ENCODE measurements at places on chromosomes 6 and 20.
A peak's percentile ranks its signal among the peaks of the same experiment; 100 is the strongest.

GRCh38 chr6:100212131-100212530 lies 218.1 kb upstream of the MCHR2 start:
- no peak for DNase-seq

- no peak for DNase-seq
Measured at GRCh38 chr6:148599967-148600426, 146.8 kb upstream of the UST start.

DNA sequence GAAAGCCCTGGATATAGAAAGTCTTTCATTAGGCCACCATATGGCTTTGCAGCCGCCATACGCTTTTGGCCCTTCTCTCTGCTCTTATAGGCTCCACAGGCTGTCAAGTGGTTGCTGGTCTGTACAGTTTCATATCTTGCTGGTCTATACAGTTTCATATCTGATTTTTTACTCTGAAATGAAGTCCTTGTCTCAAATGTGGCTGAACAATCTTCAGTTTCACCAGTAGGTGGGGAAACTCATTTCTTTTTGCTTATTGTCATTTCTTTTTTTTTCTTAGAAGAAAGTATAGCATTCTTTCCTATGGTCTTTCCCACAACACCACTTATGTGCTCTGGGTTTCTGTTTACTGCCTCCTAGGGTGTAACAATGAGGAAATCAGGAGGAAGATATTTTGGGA lies 771.4 kb upstream of the MMS22L start:
- DNase-seq: no peak

DNA sequence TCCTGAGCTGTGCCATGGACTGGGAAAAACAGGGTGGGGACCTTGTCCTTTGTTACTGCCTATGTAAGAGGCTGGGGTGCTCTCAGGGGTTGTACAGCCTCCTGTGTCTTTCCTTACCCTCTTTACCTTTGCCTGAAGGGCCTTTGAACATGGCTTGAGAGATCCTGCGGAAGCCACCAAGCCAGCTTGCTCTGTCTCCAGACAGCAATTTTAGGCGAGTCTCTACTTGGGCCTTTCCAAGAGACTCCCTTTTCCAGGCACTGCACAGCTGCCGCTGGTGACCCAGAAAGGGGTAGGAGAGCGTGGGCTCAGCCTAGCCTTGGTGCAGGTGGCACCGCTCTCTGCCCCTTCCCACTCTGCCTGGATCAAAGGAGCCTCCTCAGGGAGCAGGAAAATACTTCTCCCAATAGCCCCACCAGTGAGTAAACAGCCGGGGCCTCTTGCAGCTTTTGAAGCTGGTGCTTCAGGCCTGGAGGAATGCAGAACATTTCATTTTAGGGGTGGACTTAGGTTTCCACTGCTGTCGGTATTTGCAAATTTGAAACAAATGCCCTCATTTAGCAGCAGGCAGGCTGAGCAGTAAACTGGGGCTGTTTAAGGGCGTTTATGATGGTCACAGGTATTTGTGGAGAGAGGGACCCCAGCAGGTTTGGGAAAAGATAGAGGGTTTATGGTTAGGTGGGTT lies 13.9 kb downstream of the PTK7 start:
- no peak for DNase-seq

- DNase-seq: no peak
Measured at GRCh38 chr6:97110149-97110548, 172.9 kb downstream of the MMS22L start.

- no peak for DNase-seq
Measured at GRCh38 chr20:58895448-58896180, 43.1 kb downstream of the GNAS start.

DNA sequence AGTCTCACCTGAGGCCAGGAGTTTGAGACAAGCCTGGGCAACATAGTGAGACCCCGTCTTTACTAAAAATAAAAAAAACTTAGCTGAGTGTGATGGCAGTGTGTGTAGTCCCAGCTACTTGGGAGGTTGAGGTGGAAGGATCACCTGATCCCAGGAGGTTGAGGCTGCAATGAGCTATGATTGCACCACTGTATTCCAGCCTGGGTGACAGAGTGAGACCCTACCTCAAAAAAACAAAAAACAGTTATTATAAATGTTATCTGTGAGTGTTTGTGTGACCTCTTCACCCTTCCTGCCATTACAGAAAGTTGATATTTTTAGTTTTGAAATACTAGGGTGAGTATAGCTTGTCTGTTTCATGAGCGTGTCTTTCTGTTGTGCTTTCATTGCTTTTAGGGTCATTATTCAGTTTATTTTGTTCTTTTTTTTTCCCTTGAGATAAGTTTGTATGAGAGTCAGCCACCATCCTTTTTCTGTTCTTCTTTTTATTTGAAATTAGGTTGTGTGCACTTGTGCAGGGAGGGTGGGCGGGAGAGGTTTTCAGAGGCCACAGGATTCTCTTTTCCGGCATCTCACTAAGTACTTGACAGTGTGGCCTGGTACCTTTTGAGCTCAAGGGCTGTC lies 26.2 kb downstream of the CDYL start:
- no peak for DNase-seq

GRCh38 chr20:1718604-1719384 lies 61.2 kb upstream of the SIRPG start:
- no peak for DNase-seq

DNA sequence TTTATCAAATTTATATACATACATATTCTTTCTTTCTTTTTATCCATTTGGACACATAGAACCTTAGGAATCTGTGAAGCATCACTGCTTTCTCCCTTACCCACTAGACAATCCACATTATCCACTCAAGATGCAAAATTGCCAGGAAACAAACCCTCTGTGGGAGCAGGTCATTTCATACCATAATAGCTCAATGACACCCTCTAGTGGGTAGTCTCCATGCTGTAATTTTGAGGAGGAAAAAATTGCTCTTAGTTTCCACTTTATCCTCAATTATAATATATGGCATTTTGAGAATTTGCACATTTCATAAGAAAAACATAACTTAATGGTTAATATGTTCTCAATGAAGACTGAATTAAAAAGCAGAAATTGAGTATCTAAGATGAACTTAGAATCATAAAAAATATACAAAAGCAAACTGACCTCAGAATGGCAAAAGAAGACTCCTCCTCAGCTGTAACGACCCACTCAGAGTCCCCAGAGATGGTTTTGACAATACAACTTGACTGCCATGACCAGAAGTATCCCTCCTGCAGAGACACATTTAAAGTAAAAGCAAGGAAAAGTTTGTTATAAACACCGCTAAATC lies 164.1 kb downstream of the FRK start:
- DNase-seq: peak; percentile 25

DNA sequence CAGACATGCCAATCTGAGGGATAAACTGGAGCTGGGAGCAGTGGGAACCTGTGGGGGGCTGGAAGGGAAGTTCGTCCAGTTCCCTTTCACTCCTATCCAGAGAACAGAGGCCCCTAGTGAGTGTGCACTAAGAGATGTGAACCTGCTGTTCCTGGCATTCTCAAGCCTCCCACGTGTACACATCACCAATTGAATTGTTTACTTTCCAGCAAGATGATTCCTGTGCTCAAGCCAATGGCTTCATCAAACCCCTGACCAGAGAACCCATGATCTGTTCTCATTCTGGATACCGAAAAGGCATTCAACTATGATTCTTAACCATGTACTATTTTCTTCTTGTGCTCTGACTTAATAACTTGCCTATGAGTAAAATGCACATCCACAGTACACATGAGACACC lies 10.2 kb upstream of the SLC22A3 start:
- no peak for DNase-seq

DNA sequence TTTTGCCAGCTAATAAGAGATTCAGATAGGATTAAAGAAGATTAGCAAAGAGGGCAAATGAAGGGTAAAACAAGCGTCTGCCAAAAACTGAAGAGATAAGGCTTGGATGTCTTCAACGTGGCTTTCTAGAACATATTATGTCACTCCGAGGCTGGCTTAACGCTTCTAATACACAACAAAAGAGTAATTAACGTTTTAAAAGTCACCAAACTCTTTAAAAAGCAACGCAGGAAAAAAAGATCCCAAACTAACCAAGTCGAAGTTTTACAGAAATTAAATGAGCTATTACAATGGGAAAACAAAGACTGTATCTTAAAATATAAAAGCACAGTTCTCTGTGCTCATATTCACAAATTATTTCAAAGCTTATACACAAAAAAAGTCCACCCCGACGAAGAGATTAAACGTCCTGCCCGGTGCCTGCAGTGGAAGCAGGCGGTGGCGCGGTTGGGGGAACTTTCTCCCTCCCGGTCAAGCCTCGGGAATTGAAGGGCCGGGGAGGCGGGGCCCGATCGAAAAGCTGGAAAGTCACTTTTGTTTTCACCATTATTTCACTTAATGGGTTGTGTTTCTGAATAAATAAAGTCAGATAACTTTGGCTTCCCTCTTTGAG lies 1.2 kb downstream of the MAK start:
- DNase-seq: no peak

DNA sequence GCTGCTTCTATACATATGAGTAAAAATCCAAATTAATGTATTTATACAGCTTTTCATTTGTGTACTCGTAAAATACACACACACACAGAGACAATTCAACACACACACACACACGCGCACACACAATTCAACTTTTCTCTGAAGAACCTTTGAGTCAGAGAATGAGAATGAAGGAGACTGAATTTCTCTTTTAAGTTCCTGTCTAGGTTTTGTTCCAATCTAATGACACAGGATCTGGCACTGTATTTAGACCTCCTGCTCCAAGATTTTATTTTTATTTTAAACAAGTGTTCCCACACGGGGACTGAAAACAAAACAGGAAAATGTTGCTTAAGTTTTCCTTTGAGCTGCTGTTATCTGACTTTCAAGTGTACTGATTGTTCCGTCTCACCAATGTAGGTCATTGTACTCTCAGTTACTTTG lies 250.8 kb downstream of the LAMA2 start:
- DNase-seq: no peak

DNA sequence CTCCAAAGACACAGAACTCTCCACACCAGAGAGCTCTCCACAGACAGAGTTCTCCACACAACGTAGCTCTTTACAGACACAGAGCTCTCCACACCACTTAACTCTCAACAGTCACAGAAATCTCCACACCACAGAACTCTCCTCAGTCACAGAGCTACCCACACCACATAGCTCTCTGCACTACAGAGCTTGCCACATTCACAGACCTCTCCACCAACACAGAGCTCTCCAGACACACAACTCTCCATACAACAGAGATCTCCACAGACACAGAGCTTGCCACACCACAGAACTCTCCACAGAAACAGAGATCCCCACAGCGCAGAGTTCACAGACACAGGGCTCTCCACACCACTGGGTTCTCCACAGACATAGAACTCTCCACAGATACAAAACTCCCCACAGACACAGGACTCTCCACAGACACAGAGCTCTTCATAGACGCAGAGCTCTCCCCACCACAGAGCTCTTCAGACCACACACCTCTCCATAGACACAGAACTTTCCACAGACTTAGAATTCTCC lies 52.5 kb downstream of the ERMARD start:
- no peak for DNase-seq

GRCh38 chr6:4289770-4290320 lies 154.5 kb upstream of the ECI2 start:
- DNase-seq: no peak

DNA sequence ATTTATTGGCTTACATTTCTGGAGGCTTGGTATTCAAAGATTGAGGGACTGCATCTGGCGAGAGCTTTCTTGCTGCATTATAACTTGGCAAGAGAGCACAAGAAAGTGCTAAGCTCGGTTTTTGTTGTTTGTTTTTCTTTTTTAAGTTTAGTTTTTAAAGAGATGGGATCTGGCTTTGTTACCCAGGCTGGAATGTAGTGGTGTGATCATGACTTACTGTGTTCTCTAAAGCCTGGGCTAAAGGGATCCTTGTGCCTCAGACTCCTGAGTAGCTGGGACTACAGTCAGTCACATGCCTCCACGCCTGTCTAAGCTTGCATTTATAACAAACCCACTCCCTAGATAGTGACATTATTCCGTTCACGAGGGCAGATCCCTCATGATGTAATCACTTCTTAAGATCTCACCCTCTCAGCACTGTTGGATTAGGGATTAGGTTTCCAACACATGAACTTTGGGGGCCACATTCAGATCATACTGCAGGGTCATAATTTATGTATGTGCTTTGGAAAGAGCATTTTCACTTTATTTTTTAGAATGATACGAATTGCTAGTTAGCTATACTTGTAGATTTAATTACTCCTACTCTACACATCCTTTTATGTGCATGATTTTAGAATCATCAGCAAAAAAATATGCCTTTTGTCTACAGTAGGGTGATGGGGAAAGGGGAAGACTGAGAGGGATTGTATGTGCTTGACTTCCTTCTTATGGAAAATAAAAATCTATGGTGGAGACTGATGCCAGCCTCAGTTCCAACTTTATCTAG lies 167.8 kb downstream of the JARID2 start:
- DNase-seq: no peak

- no peak for DNase-seq
Measured at GRCh38 chr20:38383147-38383546, 36.9 kb downstream of the LBP start.

GRCh38 chr20:37749620-37750403 lies 56.0 kb downstream of the CTNNBL1 start:
- DNase-seq: no peak

- no peak for DNase-seq
Measured at GRCh38 chr6:150269857-150270223, 99.0 kb upstream of the IYD start.

DNA sequence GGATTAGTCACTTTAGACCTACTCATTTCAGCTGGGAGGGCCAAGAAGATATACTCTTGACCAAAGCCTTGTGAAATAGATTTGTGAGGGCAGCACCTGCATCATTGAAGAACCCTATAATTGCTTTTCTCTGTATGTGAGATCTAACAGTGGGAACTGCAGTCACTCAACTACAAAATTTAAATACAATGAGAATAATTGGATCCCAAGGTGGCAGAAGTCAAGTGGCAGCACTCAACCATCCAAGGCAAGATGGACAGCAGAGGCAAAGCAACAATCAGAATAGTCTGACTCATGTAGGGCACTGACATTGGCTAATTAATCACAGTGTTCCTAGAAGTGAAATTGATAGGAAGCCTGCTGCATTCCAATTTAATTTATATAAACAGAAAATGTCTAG lies 8.9 kb upstream of the NKAIN2 start:
- DNase-seq: no peak

GRCh38 chr6:139882977-139883728 lies 508.7 kb upstream of the CITED2 start:
- no peak for DNase-seq
